ENCODE measurements at places on chromosomes 2 and 18.

DNA sequence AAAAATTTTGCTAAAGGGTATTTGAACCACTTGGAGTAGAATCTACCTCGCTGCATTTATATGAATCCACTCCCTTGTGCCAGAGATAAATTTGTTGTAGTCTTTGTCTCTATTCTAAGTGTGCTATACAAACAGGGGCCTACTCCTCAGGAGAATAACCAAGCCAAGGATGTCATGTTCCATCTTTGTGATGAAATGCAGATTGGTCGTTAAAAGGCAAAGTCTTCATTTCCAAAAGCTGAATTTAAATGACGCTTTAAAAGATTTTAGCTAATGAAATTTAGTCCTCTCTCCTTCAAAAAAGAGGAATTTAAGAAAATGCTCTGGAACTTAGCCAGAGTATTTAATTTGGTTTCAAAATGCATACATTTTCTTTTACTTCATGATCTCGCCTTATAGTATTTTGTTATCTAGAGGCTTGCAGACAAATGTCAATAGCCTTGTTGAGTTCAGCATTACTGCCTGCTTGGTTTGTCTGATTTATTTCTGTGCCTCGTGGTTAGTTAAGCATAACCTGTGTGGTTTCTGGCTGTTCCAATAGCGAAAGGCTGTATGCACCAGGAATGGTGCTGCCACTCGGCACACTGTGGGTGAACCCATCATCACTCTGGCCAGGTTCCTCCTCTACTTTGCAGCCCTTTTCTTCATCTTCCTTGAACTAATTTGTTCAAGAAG lies 417.6 kb downstream of the ZNF521 start:
- H3K27ac ChIP-seq = no peak overlapping the region
- H3K27me3 ChIP-seq = no peaks in the 10 kb centered on the region
- no peaks in the 10 kb centered on the region for H3K36me3 ChIP-seq
- no peak for DNase-seq

GRCh38 chr2:48600917-48601316 lies 16.7 kb upstream of the GTF2A1L start:
- peaks cover 16% of the 10 kb centered on the region for H3K36me3 ChIP-seq
- H3K27ac ChIP-seq = no peak overlapping the region
- no peaks in the 10 kb centered on the region for H3K27me3 ChIP-seq
- H3K4me3 ChIP-seq = no peak overlapping the region
- no peak for DNase-seq
- no peaks in the 10 kb centered on the region for H3K4me1 ChIP-seq

DNA sequence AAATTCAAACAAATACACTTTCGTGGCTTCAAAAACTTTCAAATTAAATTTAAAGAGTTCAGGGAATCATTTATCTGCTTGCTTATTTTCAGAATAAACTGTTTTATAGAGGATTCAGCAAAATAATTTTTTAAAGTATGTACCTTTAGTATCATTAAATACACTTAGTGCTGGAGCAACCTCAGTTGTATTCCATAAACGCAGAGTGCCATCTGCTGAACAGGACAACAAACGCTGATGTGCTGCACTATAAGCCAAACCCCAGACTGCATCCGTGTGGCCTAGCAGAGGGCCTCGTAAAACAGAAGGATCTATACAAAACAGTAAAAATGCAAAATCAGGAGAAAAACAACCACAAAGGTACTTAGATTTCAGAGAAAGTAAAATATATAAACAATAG lies 108.6 kb downstream of the STRN start:
- H3K4me3 ChIP-seq = no peak overlapping the region
- H3K27ac ChIP-seq = no peak overlapping the region

DNA sequence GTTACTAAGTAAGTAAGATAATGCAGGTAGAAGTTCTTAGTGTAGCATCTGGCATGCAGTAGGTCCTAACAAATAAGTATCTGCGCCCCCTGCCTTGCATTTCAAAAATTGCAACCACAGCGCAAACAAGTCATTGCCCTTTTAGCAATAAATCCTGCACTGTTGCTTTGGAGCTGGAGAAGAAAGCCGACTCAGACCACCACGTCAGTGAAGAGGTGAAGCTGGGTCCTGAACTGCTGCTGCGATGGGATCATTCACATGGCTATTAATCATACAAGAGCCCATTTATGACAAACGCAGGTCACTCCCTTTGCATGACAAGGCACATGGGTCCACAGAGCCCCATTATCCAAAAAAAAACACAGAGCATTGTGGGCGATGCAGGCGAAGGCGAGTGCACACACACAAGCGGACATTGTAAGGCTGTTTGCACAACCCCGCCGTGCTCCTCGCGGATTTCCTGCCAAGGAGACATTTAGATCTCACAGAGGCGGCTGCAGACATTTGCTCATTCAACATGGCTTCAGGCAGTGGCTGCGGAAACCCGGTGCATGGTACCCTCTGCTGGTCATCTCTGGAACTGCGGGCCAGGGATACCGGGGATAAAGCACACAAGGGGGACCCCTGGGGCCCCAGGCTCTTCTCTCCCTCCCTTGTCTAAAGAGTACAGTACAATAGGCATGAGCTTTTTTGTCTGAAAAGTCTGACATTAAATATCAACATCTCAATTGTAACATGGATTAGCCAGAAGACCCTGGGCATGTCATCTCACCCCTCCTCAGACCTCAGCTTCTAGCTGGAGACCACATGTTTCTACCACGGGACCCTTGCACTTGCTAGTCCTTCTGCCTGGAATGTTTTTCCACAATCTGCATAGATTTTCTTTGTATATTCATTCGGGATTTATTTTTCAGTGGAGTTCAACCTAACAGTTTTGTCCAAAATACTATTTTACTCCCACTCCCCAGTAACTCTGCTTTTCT lies 56.7 kb downstream of the CYRIA start:
- H3K27me3 ChIP-seq = no peaks in the 10 kb centered on the region
- H3K4me3 ChIP-seq = no peak overlapping the region
- H3K4me1 ChIP-seq = peaks cover 17% of the 10 kb centered on the region
- H3K36me3 ChIP-seq = no peaks in the 10 kb centered on the region

DNA sequence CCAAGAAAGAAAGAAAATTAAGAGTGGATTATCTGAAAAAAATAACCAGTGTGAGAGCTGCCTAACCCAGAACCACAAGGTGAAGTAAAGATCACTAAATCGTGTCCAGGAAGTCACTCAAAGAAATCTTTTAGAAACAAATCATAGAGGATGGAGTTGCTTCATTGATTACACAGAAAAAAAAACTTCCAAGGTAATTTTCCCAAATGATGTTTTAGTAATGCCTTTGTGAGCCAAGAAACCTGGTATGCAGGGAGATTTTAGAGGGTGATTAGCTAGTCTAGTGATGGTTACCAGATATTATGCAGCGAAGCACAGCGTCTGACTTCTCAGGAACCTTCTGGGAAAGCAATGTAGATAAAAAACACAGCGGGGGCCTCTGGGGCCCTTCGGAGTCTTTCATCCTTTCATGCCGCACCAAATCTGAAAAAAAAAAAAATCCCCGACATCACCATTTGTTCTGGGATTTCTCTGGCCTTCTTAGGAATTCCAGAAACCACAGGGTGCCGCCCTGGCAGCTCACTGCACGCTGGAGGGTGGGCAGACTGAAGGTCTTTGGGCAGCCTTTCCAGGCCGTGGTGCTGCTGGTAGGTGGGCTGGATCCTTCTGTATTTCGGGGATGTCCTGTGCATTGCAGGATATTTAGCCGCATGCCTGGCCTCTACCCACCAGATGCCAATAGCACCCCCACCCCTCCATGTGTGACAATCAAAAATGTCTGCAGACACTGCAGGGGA lies 17.3 kb downstream of the ALPK2 start:
- no peaks in the 10 kb centered on the region for H3K27me3 ChIP-seq
- no peak overlapping the region for H3K4me3 ChIP-seq
- H3K36me3 ChIP-seq = no peaks in the 10 kb centered on the region

- H3K4me1 ChIP-seq = no peaks in the 10 kb centered on the region
- H3K4me3 ChIP-seq = no peak overlapping the region
- no peaks in the 10 kb centered on the region for H3K36me3 ChIP-seq
- no peak for DNase-seq
These were observed 32.9 kb upstream of the PIK3C3 start for GRCh38 chr18:41922176-41922575.

DNA sequence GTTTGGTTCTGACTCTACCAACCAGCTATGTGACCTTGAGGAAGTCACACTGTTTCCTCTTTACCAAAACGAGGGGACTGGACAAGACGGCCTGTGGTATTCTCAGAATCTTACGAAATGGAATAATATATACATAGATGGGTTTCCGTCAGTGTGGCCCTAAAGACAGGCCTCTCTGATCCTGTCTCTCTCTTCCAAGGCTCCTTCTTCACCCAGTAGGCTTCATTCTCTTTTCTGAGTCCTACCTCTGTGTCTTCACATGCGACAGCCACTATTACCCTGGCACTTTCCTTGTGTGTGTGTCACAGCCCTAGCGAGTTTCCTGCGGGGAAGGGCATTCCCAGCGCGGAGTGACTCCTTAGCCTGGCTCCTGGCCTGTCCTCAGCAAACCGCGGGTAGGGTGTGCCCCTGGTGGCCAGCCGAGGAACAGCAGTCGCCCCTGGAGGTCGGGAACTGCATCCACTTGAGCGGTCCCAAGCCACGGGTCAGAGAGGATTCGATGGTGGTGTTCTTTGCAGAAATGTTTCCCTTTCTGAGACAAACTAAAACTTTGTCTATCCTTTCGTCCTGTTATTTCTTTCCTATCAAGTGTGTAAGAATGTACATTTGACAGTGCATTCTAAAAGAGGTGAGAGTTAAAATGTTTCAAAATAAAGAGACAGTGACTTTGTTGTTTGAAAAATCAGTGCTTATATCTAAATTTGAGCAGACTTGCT lies 63.3 kb downstream of the RAB31 start:
- no peaks in the 10 kb centered on the region for H3K27me3 ChIP-seq
- DNase-seq = peak; percentile 87
- H3K4me1 ChIP-seq = peaks cover 12% of the 10 kb centered on the region
- H3K27ac ChIP-seq = no peak overlapping the region
- H3K36me3 ChIP-seq = no peaks in the 10 kb centered on the region

DNA sequence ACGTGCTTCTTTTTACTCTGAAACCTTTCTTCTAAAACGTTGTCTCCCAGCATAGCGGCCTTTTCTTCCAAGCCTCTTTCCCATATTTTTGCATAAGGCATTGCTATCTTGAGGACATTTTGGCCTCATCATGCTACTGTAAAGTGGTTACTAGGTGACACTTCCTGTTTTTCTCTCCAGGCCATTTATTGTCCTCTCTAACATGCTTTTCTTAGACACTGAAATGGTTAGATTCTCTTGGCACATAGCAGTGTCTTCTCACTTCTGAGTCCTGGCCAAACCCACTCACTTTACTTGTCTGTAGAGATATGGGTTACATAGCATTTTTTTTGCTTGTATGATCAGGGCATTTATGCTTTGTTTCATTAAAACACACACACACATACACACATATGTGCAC lies 50.1 kb upstream of the KCNH7 start:
- H3K4me1 ChIP-seq = no peaks in the 10 kb centered on the region
- H3K36me3 ChIP-seq = no peaks in the 10 kb centered on the region
- no peak for DNase-seq

DNA sequence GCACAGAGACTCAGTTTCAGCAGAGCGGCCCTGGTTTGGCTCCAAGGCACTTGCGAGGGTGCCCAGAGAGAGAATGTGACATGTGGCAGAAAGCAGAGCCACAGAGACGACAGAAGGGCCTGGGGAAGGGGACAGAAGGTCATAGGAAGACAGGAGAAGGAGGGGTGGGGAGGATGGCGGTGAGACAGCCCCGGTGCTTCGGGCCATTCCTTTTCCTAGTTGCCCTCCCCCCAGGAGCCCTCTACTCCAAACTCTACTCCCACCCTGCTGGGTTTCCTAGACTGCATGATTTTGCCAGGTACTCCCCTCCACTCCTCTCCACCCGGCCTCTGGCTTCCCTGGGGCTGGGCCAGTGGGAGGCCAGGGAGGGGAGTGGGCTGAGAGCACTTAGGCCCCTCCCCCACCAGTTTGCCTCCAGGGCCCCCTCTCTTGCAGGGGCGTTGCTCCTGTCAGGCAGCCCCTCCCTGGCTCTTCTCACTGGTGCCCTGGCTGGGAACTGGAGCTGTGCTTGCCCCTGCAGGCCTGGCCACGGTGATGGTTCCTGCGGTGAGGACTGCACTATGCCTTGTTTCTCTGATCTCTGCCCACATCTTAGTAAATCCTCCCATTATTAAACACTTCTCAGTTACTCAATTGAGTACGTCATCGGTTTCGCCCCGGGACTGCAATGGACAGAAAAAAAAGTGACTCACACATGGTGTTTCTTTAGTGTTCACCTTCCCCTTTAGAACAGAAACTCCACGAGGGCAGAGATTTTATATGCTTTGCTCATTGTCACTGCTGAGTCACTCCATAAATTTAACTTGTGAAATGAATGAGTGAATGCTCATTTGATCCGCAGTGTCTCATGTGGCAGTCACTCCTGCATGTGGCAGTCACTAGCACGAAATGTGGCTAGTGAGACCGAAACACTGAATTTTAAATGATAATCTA lies 58.7 kb upstream of the SP3 start:
- H3K4me1 ChIP-seq = peaks cover 21% of the 10 kb centered on the region
- DNase-seq = peak; percentile 52
- H3K27me3 ChIP-seq = no peaks in the 10 kb centered on the region
- peak overlapping the region; percentile 86 for H3K27ac ChIP-seq
- peak overlapping the region; percentile 8 for H3K4me3 ChIP-seq

- no peaks in the 10 kb centered on the region for H3K4me1 ChIP-seq
- no peak overlapping the region for H3K27ac ChIP-seq
- H3K36me3 ChIP-seq = no peaks in the 10 kb centered on the region
These were observed 24.4 kb upstream of the THOC1 start for GRCh38 chr18:292271-292670.

GRCh38 chr18:77711096-77711495 lies 461.4 kb downstream of the GALR1 start:
- H3K4me3 ChIP-seq = no peak overlapping the region
- no peaks in the 10 kb centered on the region for H3K27me3 ChIP-seq
- no peak overlapping the region for H3K27ac ChIP-seq

- no peak for DNase-seq
- H3K4me1 ChIP-seq = no peaks in the 10 kb centered on the region
- H3K27me3 ChIP-seq = no peaks in the 10 kb centered on the region
- H3K36me3 ChIP-seq = no peaks in the 10 kb centered on the region
- H3K27ac ChIP-seq = no peak overlapping the region
These were observed 270.8 kb downstream of the ZEB2 start for GRCh38 chr2:144249035-144249637.

GRCh38 chr2:156562124-156562523 lies 125.9 kb downstream of the GPD2 start:
- no peaks in the 10 kb centered on the region for H3K4me1 ChIP-seq
- no peak overlapping the region for H3K4me3 ChIP-seq
- no peak overlapping the region for H3K27ac ChIP-seq
- no peaks in the 10 kb centered on the region for H3K27me3 ChIP-seq
- H3K36me3 ChIP-seq = peaks cover 13% of the 10 kb centered on the region
- DNase-seq = no peak
